ENCODE measurements at places on chromosomes 3 and 15.
A peak's percentile ranks its signal among the peaks of the same experiment; 100 is the strongest.

DNA sequence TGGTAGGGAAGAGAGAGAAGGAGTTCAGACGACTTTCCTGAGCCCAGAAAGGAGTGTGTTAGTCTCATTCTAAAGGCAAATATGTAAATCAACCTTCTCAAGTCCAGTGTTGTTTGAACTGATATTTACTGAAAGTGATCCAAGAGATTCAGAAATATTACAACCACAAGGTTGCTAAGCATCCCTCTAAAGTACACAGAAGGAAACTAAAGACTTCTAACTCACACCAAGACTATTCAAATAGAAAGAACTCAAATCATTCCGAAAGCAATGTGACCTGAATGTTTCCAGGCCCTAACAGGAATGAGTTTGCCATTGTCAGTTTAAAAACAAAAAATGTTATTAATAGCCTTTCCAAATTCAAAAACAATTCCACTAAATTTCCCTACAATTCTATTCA is 56.9 kb upstream of the VGLL3 start:
- no peak for DNase-seq

DNA sequence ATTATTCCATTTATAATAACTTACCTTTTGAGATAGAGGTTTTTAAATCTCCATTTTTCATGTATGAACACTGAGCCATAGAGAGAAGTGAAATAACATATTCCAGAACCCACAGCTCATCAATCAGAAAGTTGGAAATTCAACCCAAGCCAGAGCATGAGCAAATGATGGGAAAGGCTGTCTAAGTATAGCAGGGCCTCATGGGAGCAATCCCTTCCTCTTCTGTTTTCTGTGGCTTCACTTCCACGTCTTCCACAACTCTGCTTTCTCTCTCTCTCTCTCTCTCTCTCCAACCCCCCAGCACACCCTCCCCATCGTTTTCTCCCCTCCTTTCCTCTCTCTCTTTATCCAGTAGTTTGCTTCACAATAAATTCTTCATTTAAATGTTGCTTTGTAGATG is 14.8 kb upstream of the IL1RAP start:
- DNase-seq = no peak

GRCh38 chr3:13106308-13107001 is 33.2 kb upstream of the IQSEC1 start:
- peak; percentile 75 for DNase-seq

- no peak for DNase-seq
These were observed 83.0 kb downstream of the NPTN start for GRCh38 chr15:73550190-73550589.

DNA sequence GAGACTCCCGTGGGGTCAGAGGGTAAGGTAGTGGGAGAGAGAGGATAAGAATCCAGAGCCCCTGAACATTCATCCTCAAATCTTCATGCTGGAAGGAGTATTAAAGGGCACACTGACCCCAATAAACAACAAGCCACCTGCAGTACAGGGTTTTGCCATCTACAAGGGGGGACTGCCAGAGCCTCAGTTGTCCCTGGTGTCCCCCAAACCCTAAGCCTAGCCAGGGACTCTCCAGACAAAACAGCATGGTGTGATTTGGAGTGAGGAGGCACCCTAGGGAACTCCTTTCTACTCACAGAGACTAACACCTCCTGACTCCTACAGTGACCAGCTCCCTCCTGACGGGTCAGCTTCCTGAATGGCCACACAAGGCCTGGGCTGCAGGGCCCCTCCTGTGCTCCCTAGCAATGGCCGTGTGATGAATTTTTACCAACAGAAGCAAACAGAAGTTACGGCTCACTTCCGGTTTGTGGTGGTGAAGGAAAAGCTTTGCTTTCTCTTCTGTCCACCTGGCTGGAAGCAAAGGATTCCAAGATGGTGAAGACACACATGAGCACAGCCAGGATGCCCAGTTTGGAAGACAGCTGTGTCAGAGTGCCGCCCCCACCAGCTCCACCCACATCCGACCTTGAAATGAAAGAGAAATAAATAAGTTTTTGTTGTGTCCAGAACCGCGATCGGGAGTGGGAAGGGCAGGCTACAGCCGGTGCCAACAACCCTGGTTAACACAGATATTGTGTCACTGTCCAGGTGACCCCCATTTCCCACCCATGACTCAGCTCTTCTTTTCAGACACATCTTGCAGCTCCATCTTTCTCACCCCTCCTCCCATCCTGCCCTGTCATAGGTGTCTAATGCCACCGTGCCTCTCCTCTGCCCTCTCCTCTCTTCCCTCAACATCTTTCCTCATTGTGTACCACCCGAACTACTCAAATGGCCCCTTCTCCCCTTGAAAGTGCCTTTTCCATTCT is 69.6 kb upstream of the ATP13A3 start:
- DNase-seq = no peak

DNA sequence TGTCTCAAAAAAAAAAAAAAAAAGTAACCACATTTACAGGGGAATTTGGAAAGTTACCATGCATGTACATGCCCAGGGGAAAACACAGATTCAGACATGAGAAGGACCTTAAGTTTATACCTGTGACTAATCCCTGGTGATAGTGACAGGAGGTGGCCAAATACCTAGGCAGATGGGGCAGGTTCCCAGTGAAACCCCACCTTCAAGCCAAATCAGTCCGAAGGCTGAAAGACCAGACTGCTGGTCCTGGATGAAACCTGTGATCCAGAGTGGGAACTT is 15.8 kb downstream of the SPCS1 start:
- no peak for DNase-seq

DNA sequence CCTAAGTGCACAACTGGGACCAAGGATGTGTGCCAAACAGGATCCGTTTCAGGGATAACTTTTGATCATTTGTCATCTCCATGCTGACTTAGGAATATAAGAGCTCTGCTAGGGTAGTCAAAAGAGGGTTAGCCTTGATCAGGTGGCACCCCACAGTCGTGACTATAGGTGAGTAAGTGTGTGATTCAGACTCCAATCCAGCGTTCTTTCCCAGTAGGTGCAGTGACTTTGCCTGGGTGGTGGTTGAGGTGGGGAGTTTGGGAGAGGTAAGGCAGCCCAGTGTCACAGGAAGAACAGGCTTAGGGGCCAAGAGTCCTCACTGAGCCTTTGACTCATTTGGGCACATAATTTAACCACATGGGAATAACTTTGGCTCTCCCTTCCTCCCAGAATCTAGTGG is 51.0 kb downstream of the CHDH start:
- DNase-seq = no peak

- DNase-seq = no peak
These were observed 8.5 kb downstream of the MYO5C start for GRCh38 chr15:52287114-52287513.

- no peak for DNase-seq
These were observed 51.0 kb downstream of the ZDHHC19 start for GRCh38 chr3:196159952-196160804.

GRCh38 chr3:4587061-4587837 is 94.1 kb downstream of the ITPR1 start:
- no peak for DNase-seq

- DNase-seq = no peak
These were observed 155.5 kb downstream of the GOLIM4 start for GRCh38 chr3:167940241-167940640.

DNA sequence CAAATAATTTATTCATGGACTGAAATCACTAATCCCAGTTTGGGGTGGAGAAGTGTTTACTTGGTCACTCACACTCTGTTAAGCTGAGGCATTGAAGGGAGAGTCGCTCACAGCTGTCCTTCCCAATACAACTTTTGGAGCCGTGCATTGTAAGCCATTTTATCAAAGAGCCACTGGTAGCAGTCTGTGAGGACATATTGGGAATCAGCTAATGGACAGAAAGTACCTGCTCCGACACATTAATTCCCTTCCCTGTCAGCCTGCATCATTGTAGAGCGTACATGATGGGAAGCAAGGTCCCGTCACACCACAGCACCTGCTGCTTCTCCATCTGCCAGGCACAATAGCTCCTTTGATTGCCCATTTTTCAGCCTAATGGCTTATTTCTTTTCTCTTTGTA is 643.2 kb downstream of the SQOR start:
- no peak for DNase-seq

- DNase-seq = no peak
These were observed 3.3 kb downstream of the SHISA5 start for GRCh38 chr3:48500656-48501055.

GRCh38 chr15:100786901-100787566 is 92.6 kb upstream of the ALDH1A3 start:
- DNase-seq = no peak

- DNase-seq = no peak
These were observed 58.9 kb downstream of the ATG7 start for GRCh38 chr3:11331101-11331500.

- DNase-seq = no peak
These were observed 336.5 kb downstream of the MAGI1 start for GRCh38 chr3:65702202-65702601.

GRCh38 chr15:41661518-41662225 is 1.5 kb downstream of the MGA start:
- no peak for DNase-seq

DNA sequence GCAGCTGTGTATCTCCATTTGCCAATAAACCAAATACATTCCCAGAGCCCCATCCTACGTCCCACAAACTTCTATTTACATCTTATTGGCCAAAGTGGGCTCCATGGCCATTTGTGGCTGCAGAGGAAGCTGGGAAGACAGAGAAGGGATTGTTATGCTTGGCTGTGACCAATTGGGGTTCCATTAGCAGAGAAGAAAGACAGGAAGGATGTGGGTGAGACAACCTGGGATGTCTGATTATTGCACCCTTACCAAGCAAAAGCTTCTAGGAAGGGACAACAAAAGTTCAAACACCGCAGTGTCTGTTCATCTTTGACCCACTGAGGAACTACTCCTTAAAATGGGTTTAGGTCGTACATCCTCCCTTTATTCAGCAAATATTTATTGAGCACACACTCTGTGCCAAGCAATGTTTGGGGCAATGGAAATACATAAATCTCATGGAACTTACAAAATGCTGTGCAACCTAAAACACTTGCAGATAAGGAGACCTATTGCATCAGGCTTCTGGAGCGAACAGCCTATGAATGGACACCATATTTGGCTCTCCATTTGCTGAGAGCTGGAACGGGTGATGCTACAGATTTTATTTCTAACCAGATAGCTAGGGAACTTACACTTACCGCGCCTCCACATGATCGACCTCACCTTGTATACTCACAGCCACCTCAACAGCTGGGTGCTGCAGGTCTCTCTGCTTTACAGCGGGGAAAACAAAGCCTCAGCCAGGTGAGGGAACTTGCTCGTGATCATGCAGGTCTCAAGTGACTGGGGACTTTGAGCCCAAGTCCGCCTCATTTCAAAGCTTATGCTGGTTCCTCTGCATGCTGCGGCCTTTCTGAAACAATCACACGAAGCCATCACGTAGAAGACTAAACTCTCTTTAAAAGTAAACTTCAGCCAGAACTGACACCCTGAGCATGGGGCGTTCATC is 21.4 kb upstream of the NR2E3 start:
- no peak for DNase-seq

- no peak for DNase-seq
These were observed 37.1 kb downstream of the SEMA3G start for GRCh38 chr3:52407779-52408178.

DNA sequence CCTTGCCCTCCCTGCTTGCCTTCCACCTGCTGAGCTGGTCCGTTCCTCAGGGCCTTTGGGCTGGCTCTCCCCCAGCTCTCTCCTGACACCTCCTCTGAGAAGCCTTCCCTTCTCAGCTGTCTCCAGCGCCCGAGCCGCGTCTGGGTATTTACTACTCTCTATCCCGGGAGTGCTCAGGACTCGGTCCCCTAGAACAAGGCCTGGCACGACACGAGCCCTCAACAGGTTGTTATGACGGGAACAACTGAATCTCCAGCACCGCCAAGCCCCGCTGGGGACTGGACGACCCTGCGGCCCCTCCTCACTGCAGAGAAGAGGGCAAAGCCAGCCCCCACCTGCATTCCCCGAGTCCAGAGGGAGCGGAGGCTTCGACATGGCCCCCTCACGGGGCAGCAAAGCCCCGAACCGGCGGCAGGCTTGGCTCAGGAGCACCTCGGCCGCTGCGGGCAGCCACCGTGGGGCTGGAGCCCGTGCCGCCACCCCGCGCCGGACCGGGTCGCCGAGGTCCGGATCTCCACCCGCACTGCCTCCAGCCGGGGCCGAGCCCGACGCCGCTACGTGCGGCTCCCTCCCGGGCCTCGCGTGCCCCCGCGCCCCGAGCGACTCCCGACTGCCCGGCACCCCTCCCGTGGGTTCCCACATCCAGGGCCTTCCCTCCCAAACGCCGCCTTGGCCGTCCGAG is 792 bp downstream of the TPRA1 start:
- DNase-seq = no peak

DNA sequence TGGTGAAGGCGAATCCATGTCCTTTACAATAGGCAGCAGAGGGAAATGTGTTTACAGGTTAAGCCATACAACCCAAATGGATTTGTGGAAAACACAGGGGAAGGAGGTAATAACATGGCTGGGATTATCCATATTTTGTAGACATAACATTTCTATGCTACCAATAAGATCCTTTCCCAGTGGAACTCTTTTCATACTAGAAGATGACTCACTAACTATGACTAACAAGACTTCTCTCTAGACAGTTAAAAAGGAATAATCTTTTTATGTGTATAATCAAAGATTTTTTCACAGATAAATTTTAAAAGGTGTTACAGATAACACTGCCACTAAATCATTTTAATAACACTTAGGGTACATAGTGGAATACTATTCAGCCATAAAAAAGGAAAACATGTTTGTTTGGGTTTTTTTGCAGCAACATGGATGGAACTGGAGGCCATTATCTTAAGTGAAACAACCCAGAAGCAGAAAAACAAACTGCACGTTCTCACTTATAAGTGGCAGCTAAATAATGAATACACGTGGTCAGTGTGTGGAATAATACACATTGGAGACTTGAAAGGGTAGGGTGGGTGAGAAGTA is 39.6 kb downstream of the VPS13C start:
- DNase-seq = no peak

GRCh38 chr3:65490114-65490513 is 548.6 kb downstream of the MAGI1 start:
- DNase-seq = no peak

DNA sequence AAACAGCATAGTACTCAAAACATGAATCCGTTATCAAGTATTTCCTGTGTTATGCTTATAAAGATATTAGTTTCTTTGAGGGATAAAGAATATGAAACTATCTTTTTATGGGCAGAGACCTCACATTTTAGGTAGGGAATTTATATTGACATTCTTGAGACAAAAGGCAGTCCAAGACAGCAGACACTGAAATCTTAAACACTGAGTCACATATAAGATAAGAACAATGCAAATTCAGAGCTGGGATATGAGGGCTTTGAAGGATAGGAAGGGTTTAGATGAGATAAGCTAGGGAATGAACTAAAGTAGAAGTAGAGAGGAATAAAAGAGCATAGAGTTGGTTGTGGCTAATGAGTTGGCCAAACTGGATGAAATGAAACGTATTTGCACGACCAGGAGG is 58.4 kb downstream of the ASTE1 start:
- DNase-seq = no peak

DNA sequence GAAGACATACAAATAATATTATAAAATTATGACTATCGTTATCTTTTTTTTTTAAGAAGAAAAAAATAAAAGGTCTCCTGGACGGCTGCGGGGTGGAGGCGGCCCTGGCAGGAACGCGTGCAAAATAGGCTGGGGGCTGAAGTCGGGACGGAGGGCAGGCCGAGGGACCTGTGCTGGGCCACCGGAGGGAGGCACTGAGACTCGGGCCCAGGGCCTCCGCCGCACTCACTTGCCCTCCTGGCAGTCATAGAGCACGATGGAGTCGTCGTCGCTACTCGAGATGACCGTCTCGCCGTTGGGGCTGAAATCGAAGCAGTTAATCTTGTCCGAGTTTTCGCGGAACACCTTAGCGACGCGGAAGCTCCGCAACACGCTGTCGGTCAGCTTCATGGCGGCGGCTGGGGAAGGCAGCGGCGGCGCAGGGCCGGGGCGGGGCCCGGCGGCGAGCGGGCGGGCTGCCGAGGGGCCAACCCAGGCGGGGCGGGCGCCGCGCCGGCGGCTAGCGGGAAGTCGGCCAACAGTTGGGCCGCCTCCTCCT is 408 bp downstream of the WDR82 start:
- DNase-seq = no peak
